ENCODE measurements at places on chromosomes 11 and 22. TPM values are rescaled to one million over a fixed set of nuclear protein-coding genes. Genes with fewer than 3 reads are reported as not detected.

Gene TRIM64
- total RNA-seq, result not detected

Gene ANO5
- under 0.01 TPM for total RNA-seq

Gene MS4A4E
- total RNA-seq, result not detected

Gene TSSK2
- not detected for total RNA-seq

Gene GNAZ
- total RNA-seq, result 0.22 TPM

Gene MMP10
- 1.2 TPM for total RNA-seq

Gene APOL6
- 14.7 TPM for total RNA-seq

Gene GP1BB
- total RNA-seq, result 3.3 TPM

Gene SCGB2A2
- total RNA-seq, result not detected

Gene CARD18
- total RNA-seq, result not detected

Gene MS4A3
- total RNA-seq, result not detected

Gene POTEH
- not detected for total RNA-seq

Gene TMPRSS13
- not detected for total RNA-seq

Gene SLC25A18
- total RNA-seq, result not detected

Gene DMC1
- total RNA-seq, result 1.1 TPM

Gene LRRN4CL
- 0.43 TPM for total RNA-seq

Gene HPX
- total RNA-seq, result not detected

Gene ART1
- total RNA-seq, result not detected

Gene MMP11
- total RNA-seq, result 8.2 TPM

Gene PGA3
- not detected for total RNA-seq

Gene MMP1
- total RNA-seq, result 0.52 TPM

Gene GRAMD4
- total RNA-seq, result 41.6 TPM

Gene EHBP1L1
- total RNA-seq, result 3.4 TPM

Gene IGSF9B
- not detected for total RNA-seq

Gene RAB39A
- under 0.01 TPM for total RNA-seq

Gene GAB4
- not detected for total RNA-seq

Gene PARVB
- total RNA-seq, result 92.7 TPM

Gene BTBD18
- total RNA-seq, result not detected

Gene DEPDC7
- 0.11 TPM for total RNA-seq

Gene GSTT2B
- total RNA-seq, result 0.77 TPM

Gene PDGFB
- 25.9 TPM for total RNA-seq

Gene DKK3
- 305 TPM for total RNA-seq

Gene NXPE4
- total RNA-seq, result not detected

Gene PDE3B
- total RNA-seq, result 0.34 TPM

Gene IGSF22
- total RNA-seq, result 0.33 TPM

Gene MMP27
- not detected for total RNA-seq

Gene CCDC87
- total RNA-seq, result 0.17 TPM

Gene OSBP
- 53.2 TPM for total RNA-seq

Gene CLNS1A
- total RNA-seq, result 95.7 TPM

Gene APLNR
- total RNA-seq, result not detected

Gene ASCL2
- not detected for total RNA-seq

Gene GRM5
- total RNA-seq, result 0.11 TPM

Gene PIH1D2
- total RNA-seq, result 0.69 TPM

Data from dermis lymphatic vessel endothelial cell (primary cell).